ENCODE measurements at places on chromosomes 16 and 17.

GRCh38 chr17:45993962-45994627 lies 5.0 kb upstream of the STH start:
- DNase-seq = no peak

DNA sequence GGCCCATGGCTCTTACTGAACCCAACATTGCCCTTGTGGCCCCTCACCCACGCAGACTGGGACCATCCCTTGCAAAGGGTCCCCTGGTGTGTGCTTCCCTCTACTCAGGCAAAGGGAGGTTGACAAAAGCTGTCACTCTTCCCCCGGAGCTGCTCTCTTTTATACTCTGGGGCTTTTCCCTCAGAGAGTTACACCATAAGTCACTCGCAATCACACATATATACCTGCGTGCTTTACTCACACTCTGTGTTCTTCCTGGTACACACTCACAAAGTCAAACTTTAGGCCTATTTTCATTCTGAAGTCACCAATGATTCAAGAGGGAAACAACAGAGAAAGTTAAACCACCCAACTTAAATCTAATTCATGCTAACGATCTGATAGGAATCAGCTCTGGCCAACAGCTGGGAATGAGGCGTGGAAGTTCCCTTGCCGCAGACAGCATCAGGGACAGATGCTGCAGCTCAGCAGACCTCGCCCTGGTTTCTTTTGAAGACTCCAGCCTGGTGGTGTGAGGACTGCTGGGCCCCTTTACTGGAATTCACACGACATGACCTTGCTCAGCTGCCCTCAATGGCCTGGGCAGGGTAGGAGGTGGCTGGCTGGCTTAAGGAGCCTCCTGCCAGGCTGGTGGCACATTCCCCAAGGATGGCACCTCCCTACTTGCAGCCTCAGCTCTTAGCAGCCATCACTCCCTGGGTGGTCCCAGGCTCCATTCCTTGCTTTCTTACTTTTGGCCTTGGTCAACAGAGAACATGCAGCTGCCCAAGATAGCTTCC lies 27.3 kb downstream of the HIC1 start:
- no peak for DNase-seq

- no peak for DNase-seq
Measured at GRCh38 chr16:85681255-85681654, 7.5 kb downstream of the GINS2 start.

- peak; percentile 26 for DNase-seq
Measured at GRCh38 chr17:47978324-47978723, 7.4 kb downstream of the CDK5RAP3 start.

DNA sequence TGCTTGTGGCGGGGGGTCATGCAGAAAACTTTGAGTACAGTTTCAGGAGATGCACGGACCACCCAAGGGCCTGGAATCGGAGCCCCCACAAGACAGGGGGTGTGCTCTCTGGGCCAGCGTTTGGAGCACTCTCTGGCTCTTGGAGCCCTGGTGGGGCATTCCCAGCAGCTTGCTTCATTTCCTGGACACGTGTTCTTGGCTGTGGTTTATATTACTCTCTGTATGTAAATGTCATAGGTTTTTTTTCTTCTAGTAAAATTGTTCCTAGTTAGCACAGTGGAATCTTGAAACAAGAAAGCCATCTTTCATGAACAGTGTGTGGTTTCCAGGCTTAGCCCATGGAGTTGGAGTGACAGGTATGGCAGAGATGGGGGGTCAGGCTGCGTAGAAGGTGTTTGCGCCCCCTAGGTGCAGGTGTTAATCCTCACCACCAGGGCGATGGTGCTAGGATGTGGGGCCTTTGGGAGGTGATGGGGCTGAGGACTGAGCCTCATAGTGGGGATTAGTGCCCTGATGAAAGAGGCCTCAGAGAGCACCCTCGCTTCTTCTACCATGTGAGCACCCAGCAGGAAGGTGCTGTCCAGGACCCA lies 79.8 kb downstream of the JPH3 start:
- peak; percentile 29 for DNase-seq

- DNase-seq = no peak
Measured at GRCh38 chr17:17186551-17187505, 19.3 kb downstream of the PLD6 start.

- no peak for DNase-seq
Measured at GRCh38 chr17:78876094-78876597, 26.9 kb downstream of the CEP295NL start.

- DNase-seq = no peak
Measured at GRCh38 chr16:73543331-73543969, 495.5 kb upstream of the ZFHX3 start.

GRCh38 chr17:27379888-27380533 lies 76.2 kb upstream of the KSR1 start:
- DNase-seq = peak; percentile 27

- DNase-seq = peak; percentile 60
Measured at GRCh38 chr17:28008513-28008912, 34.0 kb upstream of the NLK start.

- no peak for DNase-seq
Measured at GRCh38 chr16:11797957-11798299, 870 bp upstream of the ZC3H7A start.

GRCh38 chr16:20879175-20880040 lies 20.8 kb downstream of the DCUN1D3 start:
- DNase-seq = peak; percentile 61

DNA sequence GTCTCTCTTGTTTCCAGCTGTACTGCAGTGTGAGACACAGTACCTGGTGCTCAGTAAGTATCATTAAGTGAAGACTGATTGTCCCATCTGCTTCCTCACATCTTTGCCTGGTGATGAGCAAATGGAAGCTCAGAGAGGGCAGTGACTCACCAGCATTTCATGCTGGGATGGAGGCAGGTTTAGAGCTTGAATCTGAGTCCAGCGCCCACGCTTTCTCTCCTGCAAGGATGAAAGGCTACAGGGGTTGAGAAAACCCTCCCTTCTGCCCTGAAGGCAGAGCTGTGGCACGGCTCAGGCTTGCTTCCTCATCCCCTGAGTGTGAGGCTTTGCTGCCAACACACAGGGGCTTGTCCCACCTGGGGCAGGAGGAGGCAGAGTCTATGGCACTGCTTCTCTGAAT lies 1.5 kb upstream of the RNF112 start:
- DNase-seq = peak; percentile 93

- DNase-seq = no peak
Measured at GRCh38 chr16:83727751-83728352, 79.9 kb upstream of the HSBP1 start.

DNA sequence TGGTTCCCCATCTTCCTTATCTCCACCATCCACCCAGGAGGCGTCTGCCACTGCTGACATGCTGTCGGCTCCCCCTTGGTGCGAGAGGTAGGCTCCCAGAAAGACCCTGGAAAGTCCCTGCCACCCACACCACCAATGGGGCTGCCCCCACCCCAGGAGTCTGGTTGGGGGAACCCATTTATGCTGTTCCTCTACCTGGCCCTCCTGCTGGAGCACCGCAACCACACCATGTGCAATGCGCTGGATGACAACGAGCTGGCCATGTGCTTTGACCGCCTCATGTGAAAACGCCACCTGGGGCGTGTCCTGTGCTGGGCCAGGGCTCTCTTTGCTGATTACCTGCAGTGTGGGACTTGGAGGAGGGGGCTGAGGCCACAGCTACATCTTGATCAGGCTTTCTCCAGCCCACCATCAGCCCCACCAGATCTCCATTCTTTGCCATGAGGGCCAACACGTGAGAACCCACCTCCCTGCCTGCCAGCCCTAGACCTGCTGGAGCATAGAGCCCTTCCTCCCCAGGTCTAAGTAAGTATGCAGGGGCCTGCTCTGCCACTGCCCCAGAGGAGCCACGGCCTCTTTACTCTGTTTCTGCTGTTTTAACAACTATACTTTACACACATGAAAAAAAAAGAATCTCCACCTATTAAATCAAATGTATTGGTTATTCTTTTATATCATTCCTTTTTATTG lies 7.9 kb upstream of the ALDH3A1 start:
- DNase-seq = no peak

DNA sequence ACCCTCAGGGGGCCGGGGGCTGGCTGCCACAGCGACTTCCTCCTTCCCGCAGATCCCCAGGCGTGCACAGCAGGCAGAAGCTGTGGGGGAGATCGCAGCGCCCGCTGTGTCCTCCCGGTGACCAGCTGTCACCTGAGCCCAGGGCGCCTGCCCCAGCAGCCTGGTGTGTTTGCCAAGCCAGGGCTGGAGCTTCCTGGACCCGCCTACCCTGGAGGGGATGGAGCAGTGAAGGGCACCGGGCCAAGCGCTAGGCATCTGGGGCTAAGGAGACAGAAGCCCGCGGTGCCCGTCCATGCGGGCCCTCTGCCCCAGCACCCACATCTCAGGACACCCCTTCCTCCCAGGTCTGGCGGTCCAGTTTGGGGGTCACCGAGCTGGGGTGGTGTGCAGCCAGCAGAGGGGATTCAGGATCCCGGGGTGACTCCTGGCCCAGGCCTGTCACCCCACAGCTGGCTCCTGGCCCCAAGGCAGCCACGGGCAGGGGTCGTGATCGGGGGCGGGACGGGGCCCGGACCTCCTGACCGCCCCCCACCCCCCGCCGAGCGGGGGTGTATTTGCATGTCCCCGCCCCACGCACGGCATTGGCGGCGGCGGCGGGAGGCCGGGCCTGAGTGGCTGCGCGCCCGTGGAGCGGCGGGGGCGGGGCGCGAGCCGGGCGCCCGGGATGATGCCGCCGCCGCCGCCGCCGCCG lies at the start of gene RAB26:
Gene RAB26 (plus strand): TSS at position 645 of the 691 bp plus-strand sequence. CDS start 159 bp downstream, outside the sequence.
- peak; percentile 70 for DNase-seq

DNA sequence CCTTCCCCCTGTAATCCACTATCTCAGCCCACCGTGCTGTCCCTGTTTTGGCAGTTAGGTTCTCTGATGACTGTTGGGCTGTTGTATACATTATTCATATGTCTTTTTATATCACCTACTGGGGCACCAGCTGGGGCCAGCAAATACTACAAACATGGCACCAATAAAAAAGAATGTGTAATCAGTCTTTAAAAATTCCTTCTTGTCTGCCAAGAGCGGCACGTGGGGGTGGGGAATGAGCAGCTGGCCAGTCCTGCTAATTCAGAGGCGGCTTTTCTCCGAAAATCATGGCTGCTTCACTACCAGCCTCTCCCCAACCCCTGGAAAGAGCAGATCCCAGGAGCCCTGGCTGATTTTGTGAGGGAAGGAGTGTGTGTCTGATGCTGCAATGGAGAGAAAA lies 77.7 kb upstream of the EEF2KMT start:
- no peak for DNase-seq
